ENCODE measurements at places on chromosomes 1 and 21.

- peak; percentile 22 for DNase-seq
Measured at GRCh38 chr1:119742202-119742601, 26.5 kb downstream of the HMGCS2 start.

- DNase-seq, result no peak
Measured at GRCh38 chr1:219466766-219467165, 146.1 kb downstream of the ZC3H11B start.

- no peak for DNase-seq
Measured at GRCh38 chr1:2133879-2134215, 60.7 kb downstream of the FAAP20 start.

DNA sequence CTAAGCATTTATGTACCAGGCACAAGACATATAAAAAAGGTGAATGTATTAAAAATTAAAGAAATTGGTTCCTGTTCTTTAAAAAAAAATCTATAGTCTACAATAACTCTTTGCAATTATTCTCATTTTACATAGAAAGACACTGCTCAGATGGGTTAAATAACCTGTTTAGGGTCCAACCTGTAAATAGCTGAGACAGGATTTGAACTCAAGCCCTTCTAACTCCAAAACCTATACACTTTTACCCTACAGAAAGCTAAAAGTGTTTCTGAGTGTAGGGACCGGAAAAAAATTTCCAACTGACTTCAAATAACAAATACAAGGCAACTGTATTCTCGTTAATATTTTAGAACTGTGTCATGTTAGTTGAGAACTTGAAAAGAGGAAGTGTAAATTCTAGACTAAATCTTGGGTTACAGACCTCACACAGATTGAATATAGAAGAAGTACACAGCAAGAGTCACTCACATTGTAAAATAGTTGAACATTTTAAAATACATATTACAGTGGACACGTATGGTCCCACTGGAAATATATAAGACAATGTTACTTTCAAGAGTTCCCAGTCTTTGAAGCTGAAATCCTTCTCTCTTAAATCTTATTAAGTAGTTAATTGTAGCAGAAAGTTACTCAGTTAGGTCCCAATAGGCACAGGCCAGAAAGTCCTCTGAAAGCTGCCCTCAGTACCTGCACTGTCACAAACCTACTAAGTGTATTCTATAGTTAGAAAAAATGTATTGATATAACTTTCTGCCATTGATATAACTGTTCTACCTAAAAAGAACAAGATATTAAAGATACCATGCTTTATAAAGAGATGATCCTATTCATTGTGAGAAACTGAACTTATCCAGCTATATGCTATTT lies 7.3 kb downstream of the EDEM3 start:
- no peak for DNase-seq

GRCh38 chr1:41110286-41110685 lies 88.8 kb upstream of the SLFNL1 start:
- no peak for DNase-seq

DNA sequence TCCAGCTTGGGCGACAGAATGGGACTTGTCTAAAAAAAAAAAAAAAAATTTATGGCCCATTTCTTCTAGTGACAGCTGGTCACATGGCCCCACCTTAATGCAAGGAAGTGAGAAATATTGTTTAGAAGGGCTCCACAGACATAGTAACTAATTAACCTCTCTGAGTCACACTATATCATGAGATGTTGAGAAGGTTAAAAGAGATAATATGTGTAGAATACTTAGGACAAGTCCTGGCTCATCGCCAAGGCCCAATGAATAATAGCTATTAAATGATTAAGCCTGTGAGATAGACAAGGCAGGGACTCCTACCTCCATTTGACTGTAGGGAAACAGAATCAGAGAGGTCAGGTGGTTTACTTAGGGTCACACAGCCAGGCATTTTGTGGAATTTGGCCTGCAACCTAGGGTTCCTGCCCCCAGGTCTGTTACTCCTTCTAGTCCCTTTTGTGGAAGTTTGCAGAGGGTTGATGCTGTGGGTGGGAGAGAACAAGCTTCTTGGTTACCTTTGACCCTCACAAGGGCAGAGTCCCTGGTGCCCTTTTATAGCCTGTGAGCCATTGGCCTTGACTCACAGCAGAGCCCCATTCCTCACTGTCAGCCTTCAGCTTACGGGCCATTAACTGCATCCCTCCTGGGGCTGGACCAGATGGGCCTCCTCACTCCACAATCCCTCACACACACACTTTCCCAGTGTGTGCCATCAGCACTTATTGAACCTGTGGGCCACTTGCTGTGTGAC lies 48.5 kb downstream of the OPRD1 start:
- DNase-seq, result no peak

DNA sequence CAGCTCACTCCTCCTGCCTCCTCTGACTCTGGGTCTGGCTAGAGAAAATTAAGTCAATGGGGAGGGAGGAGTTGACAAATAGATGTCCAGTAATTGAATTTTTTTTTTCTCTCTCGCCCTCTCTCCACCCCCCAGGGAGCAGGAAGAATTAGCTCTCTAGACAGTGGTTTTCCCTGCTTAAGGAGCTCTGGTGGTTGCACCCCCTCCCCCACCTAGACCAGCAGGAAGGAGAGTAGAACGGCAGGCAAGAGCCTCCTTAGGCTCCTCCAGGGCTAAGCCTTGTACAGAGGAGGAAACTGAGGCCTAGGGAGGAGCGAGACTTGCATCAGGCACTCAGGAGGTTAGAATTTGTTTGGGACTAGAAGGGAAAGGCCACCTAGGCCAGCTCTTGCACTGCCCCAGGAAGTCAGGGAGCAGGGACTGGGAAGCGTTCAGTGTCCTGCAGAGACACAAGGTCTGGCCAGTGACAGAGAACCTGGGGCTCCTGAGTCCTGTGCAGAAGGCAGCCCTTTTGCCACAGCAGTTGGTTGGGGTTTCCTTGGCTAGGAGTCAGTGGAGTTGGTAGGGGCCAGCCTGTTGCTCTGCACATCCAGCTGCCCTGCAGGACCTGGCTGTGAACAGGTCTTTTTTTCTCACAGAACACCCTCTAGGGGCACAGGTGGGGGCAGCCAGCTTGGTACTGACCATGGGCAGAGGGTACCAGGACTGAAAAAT lies 49.5 kb upstream of the ACOT11 start:
- DNase-seq, result no peak

- no peak for DNase-seq
Measured at GRCh38 chr21:32048353-32048752, 175.5 kb downstream of the HUNK start.

- no peak for DNase-seq
Measured at GRCh38 chr1:212718499-212718898, 18.9 kb upstream of the BATF3 start.

DNA sequence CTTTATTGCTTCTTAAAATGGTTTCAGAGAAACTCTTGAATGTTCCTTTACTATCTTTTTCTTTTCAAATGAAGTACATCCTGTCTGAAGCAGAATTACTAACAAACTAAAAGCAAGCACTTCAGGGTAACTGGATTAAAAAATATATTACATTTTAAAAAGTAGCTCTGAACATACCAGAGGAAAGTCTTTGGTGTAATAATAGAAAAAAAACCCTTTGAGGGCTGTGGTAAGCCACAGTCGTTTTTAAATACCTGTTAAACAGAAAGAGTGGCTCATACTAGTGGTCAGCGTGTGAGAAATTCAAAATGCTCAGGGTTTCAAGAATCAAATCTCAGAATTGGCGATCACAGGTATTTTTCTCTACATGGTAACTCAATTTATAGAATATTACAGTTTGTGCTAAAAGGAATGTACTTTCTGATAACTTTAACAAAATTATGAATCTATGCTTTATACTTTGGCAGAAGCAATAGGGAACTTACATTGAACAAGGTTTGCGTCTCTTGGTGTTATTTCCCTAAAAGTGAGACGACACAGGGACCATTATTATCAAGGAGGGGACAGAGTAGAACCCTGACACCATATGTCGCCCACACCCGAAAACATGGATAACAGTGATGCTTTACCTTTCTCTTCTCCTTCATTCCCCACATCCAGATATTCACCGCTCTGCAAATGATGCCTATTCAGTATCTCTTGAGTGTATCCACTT lies 97.0 kb upstream of the DPH5 start:
- DNase-seq, result no peak

- no peak for DNase-seq
Measured at GRCh38 chr1:50474859-50475809, 51.9 kb upstream of the DMRTA2 start.

All from substantia nigra (tissue), 51 donors.